ENCODE measurements at places on chromosomes 3 and 15.

DNA sequence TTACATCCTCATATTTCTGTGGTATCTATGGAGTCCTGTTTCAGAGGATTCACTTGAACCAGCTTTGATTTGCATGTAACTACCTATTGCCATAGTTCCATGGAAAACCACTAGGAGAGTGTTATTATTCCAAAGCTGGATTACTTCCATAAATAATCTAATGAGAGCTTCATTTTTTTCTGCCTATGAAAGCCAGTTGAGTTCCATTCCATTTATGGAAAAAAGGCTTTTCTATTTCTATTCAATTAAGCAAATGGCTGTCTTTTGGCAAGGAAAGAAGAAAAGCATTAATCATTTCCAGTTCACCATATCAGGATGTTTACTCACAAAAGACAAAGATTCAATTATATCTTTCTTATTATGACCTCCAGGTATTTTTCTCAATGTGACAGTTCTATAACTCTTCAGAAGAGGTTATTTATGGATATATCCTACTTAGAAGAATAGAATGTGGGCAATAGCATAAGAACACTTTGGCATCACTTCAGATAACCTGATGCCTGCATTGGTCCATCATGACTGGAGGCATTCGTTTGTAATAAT lies 259.9 kb upstream of the ZPLD1 start:
- DNase-seq = no peak

DNA sequence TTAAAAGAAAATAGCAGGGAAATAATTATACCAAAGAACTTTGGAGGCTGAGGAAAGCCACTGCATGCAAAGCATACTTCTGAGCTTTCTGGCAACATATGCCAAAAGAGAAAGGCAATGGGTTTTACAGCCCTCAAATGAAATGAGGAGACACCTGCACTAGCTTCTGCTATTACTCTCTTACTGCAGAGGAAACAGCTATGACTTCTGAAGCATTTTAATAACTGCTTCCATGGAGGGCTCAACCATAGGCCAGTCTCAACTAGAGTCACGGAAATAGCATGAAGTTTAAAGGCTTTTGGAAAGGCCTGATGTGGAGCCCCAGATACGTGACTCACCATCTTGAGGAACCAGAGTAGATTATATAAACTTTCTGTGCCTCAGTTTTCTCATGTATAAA lies 114.8 kb downstream of the OXNAD1 start:
- no peak for DNase-seq

GRCh38 chr15:83682476-83683088 lies 28.7 kb downstream of the ADAMTSL3 start:
- DNase-seq = no peak

DNA sequence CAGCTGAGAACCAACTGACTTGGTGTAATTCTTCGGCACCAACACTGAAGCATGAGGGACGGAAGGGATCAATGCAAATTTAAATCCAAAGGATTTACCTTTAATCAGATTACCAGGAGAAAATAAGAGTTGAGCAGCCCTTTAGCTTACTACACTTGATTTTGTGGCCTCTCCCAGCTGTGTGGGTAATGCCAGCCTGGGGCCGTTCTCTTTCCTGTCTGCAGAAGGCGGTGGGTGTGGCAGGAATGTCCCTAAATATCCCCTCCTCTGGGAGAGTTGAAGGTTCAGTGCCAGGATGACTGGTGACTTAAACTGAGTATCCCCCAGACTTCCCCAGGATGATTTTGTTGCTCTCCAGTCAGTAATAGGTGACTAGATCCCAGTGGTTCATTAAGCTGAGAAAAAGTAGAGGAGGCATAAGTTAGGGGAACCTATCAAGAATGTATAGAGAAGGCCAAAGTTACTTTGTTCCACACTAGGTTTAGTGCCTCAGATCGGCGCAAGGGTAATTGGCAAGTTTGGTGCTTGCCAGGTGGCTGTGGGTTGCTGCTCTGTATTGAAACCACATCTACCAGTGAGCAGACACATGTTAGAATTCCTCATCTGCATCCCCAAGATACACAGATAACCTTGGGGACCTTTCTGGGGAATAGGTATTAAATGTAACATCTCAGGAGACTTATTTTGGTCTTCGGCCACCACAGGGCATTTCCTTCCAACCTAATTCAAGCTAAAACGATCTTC lies 23.1 kb downstream of the MAPKBP1 start:
- DNase-seq = no peak

DNA sequence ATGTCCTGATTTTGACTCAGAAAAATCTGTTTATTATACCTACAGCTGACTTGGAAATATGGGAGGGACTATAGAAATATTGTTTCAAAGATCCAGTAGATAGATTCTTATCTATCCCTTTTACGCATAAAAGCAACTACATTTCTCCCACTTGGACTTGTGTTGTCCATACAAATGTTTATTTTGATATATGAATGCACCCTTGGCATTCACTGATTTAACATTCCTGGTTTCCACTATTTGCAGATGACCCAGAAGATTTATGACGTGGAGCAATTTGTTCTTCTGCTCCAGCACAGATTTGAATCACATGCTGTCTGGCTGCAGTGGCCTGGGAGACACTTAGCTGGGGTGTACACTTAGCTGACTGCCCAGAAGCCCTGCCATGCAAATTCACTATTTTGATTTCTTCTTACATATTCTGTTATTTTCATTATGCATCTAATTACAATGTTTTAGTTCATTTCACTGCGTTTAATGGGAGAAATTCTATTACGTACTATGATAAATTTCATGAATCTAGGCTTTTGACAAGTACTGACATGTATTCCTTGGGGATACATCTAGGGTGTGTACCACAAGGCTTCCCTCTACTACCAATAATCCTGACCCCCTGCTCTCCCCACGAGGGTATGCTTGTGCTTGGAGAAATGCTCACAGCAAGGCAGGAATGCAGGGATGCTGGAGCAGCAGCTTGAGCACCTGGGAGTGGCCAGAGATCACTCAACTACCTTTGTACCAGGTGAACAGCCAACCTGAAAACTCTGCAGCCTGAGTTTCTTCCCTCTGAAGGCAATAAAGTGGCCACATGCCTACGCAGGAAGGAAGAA lies 223.6 kb upstream of the TBL1XR1 start:
- no peak for DNase-seq

GRCh38 chr3:72318504-72319193 lies 529.6 kb downstream of the SHQ1 start:
- no peak for DNase-seq

GRCh38 chr3:57706462-57706861 lies 13.6 kb upstream of the DENND6A start:
- DNase-seq = peak; percentile 32

DNA sequence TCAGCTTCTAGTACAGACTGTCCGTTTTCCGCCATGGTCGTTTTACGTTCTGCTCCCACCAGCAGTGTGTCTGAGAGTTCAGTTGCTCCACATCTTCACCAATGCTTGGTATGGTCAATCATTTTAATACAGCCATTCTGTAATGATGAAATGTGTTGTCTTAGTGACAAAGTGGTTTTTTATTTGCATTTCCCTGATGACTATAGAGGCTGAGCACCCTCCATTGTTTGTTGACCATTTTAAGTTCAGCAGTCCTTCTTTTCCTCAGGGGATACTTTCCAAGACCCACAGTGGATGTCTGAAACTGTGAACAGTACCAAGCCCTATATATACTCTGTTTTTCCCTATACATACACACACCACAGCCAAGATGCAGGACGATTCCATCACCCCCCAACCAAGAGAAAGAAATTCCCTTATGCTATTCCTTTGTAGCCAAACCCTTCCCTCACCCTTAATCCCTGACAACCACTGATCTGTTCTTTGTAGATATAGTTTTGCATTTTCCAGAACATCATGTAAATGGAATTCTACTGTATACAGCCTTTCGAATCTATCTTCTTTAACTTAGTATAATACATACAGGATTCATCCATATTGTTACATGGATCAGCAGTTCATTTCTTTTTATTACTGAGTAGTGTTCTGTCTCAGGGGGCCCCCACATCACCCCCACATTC lies 55.9 kb downstream of the C3orf20 start:
- no peak for DNase-seq

- DNase-seq = no peak
Measured at GRCh38 chr15:86852741-86853140, 773.1 kb downstream of the AGBL1 start.

GRCh38 chr3:121529308-121529707 lies 16.5 kb downstream of the POLQ start:
- no peak for DNase-seq

DNA sequence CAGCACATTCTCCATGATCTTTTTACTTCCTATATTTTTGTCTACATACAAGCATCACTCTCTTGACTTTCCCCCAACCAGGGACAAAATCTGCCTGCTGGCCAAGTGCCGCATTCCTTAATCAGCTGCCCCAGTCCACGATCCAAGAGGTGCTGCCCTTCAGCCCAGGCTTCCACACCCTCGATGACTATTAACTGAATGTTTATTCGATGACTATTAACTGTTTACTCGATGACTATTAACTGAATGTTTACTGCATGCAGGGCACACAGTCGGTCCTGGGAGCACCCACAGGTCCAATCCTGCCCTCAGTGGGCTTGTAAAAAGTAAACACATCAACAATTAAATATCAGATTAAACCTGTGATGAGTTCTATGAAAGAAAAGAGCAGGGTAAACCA lies 256.9 kb downstream of the ARRDC4 start:
- DNase-seq = no peak

GRCh38 chr3:107110596-107111305 lies 266.5 kb upstream of the CCDC54 start:
- DNase-seq = no peak

- DNase-seq = no peak
Measured at GRCh38 chr15:95249524-95249923, 1018.2 kb downstream of the MCTP2 start.

DNA sequence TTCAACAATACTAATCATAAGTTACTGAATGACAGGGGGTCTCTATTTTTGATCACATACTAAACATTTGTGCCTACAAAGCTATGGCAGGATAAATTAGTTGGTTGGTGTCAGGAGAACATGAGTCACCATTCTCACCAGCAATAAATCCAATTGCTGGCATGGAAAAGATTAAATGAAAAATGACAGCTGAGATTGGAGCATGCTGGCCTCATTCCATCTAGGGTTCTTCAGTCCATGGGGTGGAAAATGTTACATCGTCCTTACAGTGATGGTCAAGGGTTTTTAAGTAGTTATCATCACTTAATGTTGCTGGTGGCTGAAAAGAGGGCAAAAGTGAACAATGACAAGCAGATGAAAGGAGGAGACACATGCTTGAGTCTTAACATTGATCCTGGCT lies 180.1 kb upstream of the BCL6 start:
- no peak for DNase-seq

- DNase-seq = no peak
Measured at GRCh38 chr3:46869440-46869839, 6.2 kb upstream of the MYL3 start.

- no peak for DNase-seq
Measured at GRCh38 chr3:27025718-27026117, 343.5 kb downstream of the NEK10 start.

GRCh38 chr15:90225047-90225446 lies 8.7 kb downstream of the CIB1 start:
- DNase-seq = no peak

DNA sequence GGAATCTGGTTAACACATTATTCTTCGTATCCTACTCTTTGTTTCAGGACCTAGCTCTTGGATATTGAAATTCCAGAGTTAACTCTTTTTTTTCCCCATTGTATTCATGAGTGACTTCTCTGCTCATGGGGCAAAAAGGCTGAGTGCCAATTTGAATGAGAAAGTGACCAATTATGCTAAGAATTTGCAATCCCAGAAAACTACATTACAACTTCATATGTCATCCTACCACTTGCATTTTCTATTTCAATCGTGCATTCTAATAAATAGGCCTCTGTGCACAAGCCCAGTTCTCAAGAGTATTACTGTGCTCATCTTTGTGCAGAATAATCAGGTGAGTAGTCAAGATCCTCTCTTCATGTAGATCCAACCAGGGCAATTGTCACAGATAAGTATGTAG lies 537.8 kb downstream of the OTOL1 start:
- no peak for DNase-seq

DNA sequence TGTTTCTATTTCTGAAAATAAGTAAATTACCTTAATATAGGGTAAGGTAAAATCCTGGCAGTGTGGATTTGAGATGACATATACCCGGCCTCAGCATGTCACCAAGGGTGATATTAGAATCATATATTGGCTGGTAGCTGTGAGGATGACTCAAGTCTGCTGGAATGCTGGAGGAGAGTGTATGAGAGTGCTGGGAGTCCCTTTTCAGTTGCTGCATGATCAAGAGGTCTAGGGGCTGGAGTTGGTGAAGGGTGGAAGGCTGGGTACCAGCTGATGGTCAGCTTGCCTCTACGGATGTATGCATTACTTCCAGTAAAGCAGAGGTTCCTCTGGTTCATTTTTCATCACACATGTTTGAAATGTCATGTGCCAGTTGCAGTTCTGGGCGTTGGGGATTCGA lies 40.6 kb downstream of the SLC25A26 start:
- no peak for DNase-seq

- DNase-seq = no peak
Measured at GRCh38 chr3:171936191-171936841, 93.2 kb downstream of the TMEM212 start.

GRCh38 chr3:46926871-46927717 lies 49.5 kb downstream of the CCDC12 start:
- no peak for DNase-seq

DNA sequence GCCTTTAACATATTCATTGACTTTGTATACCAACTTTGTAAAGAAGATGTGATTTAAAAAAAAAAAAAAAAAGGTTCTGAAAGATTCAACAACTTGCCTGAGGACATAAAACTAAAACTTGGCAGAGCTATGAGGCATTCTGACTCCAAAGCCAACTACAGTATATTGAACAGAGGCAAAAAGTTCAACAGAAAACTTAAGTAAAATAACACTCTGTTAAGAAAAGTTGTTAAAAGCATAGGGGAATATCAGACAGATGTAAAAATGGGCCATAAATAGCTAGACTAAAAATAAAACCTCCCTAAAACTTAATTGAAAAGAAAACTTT lies 23.4 kb downstream of the GOLIM4 start:
- no peak for DNase-seq

GRCh38 chr3:98797905-98798304 lies 34.8 kb downstream of the ST3GAL6 start:
- no peak for DNase-seq

- DNase-seq = no peak
Measured at GRCh38 chr3:171390051-171390941, 69.9 kb downstream of the TNIK start.

- no peak for DNase-seq
Measured at GRCh38 chr3:71011565-71012287, 571.8 kb downstream of the FOXP1 start.

GRCh38 chr15:76803049-76803571 lies 102.0 kb downstream of the SCAPER start:
- DNase-seq = no peak
